Activated naive CD8-positive, alpha-beta T cell treated with anti-CD3 and anti-CD28 coated beads, Interleukin-2, amount 10 ng/mL, durations not matched to agents 7 days and 5 days (primary cell): ENCODE measurements at places on chromosomes 5 and 9. TPM values are rescaled to one million over a fixed set of nuclear protein-coding genes. Genes with fewer than 3 reads are reported as not detected.

The LCN9 gene
- not detected for total RNA-seq

DNA sequence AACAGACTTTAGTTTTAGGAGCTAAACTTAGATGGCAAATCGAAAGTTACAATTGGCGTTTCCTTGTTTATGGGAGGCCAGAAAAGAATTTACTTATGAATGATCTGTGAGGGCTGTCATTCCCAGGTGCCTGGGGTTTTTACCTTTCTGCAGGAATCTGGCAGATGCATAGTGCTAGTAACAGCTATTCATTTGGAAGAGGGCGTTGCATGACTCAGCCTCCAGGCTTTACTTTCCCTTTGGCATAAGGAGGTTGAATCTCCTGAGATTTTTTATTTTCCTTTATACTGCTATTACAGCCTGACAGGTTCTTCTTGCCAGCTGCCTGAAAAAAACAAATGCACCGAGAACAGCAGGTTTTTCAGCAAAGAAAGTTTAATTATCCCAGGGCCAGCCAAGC, 30.0 kb downstream of the CARD6 start:
- peaks cover 10% of the 10 kb centered on the region for H3K27me3 ChIP-seq
- no peak for DNase-seq
- H3K36me3 ChIP-seq: no peaks in the 10 kb centered on the region

- no peak for DNase-seq
- peaks cover 10% of the 10 kb centered on the region for H3K4me1 ChIP-seq
- peaks cover 4% of the 10 kb centered on the region for H3K27me3 ChIP-seq
These were observed 69.0 kb upstream of the SMC2 start for GRCh38 chr9:104025104-104025503.

DNA sequence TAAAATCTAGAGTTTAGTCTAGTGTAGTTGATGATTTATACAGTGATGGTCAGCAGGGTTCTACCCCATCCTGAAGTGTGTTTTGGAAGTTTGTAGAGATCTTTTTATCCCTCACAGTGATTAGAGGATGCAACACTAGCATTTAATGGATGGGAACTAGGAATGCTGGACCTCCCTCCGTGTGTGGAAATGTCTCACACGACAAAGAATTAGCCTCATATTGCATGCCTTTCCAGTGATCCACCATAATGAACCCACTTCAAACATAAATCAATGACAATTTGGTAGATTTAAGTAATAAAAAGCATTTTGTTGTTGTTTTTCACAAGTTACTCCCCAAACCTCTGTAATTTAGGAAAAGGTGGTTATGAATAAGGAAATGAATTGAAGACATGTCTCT, 82.5 kb upstream of the LMNB1 start:
- peaks cover 1% of the 10 kb centered on the region for H3K4me1 ChIP-seq
- no peak overlapping the region for H3K4me3 ChIP-seq
- H3K27me3 ChIP-seq: peaks cover 2% of the 10 kb centered on the region
- H3K36me3 ChIP-seq: no peaks in the 10 kb centered on the region
- DNase-seq: no peak

- H3K4me1 ChIP-seq: no peaks in the 10 kb centered on the region
- H3K4me3 ChIP-seq: no peak overlapping the region
- H3K36me3 ChIP-seq: no peaks in the 10 kb centered on the region
- H3K27ac ChIP-seq: no peak overlapping the region
- DNase-seq: no peak
These were observed 16.2 kb downstream of the GDNF start for GRCh38 chr5:37823433-37824152.

The PCDHA5 gene
- total RNA-seq: not detected

- H3K36me3 ChIP-seq: peaks cover 9% of the 10 kb centered on the region
- peak overlapping the region; percentile 96 for H3K27ac ChIP-seq
- H3K27me3 ChIP-seq: peaks cover 4% of the 10 kb centered on the region
- peaks cover 25% of the 10 kb centered on the region for H3K4me1 ChIP-seq
These were observed 629 bp downstream of the CCNH start for GRCh38 chr5:87411973-87412629.

- no peak for DNase-seq
- no peak overlapping the region for H3K27ac ChIP-seq
- H3K36me3 ChIP-seq: no peaks in the 10 kb centered on the region
- H3K27me3 ChIP-seq: peaks cover 47% of the 10 kb centered on the region
- peaks cover 1% of the 10 kb centered on the region for H3K4me1 ChIP-seq
These were observed 13.6 kb downstream of the LHX3 start for GRCh38 chr9:136191099-136191959.

The SPINK5 gene
- total RNA-seq: not detected

- peaks cover 7% of the 10 kb centered on the region for H3K27me3 ChIP-seq
- peak; percentile 7 for DNase-seq
- H3K36me3 ChIP-seq: no peaks in the 10 kb centered on the region
- no peak overlapping the region for H3K27ac ChIP-seq
- peaks cover 5% of the 10 kb centered on the region for H3K4me1 ChIP-seq
These were observed 47.1 kb upstream of the AKNA start for GRCh38 chr9:114434878-114435311.

DNA sequence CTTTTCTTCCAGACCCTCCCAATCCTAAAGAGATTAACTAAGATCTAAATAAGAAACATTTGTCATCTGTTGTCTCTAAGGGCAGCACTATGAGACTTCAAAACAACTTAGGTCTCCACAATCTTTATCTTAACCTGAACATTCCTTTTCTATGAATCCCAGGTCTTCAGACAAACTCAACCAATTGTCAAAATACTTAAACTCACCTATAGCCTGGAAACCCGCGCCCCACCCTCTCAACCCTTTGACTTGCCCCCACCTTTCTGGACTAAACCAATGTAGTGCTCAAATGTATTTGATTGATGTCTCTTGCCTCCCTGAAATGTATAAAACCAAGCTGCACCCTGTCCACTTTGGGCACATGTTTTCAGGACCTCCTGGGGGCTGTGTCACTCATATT, 76.5 kb upstream of the DMRT1 start:
- peaks cover 16% of the 10 kb centered on the region for H3K4me1 ChIP-seq
- H3K27ac ChIP-seq: no peak overlapping the region
- no peak overlapping the region for H3K4me3 ChIP-seq
- H3K36me3 ChIP-seq: no peaks in the 10 kb centered on the region
- DNase-seq: no peak
